DND-41 (cell line): ENCODE measurements at places on chromosomes 5 and 9.

DNA sequence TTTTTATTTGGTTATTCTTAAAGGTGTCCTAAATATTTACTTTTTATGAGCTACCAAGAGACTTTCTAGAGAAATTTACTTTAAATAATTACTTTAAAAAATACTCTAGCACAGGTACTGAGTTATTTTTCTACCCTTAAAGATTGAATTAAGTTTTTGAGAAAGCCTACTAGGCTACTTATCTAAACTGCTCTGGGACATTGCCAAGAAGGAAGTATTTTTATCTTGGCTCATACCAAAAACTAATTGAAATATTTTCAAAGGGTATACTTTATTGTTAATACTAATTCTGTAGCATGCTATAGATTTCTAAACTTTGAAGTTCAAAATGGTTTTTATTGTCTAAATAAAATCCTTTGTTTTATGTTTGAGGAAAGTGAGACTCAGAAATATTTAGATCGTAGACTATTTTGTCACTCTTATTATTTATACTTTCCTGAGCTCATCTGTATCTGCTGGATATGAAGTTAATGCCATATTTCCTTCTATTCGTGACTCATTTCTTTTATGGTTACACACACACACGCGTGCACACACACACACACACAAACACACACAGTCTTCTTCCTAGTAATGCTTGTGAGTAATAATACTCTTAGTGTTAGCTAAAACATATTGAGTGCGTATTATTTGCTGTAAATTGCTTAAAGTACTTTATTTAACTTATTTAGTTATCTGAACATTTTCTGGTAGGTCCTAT is 89.5 kb downstream of the MAN2A1 start:
- no peak overlapping the region for H3K27ac ChIP-seq
- no peaks in the 10 kb centered on the region for H3K27me3 ChIP-seq
- H3K36me3 ChIP-seq: peaks cover 60% of the 10 kb centered on the region

DNA sequence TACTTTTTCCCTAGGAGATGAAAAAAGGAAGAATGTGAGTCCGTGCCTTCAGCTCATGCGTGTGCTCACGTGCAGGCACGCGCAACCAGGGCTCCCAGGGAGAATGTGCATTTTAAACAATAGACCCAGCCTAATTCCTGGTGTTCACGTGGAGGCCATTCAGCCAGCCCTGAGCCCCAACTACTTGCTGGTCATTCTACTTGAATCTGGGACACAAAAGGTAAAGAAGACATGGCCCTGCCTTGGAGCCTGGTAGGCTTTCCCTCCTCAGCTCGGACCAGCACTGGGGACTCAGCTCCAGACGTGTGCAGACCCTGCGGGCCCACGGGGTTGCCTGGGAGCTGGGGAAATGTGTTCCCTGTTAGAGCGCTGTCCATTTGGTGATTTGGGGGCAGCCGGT is 125.5 kb downstream of the MVB12B start:
- H3K27me3 ChIP-seq: no peaks in the 10 kb centered on the region
- no peaks in the 10 kb centered on the region for H3K4me1 ChIP-seq
- no peak overlapping the region for H3K27ac ChIP-seq
- H3K4me3 ChIP-seq: no peak overlapping the region
- no peak for DNase-seq

DNA sequence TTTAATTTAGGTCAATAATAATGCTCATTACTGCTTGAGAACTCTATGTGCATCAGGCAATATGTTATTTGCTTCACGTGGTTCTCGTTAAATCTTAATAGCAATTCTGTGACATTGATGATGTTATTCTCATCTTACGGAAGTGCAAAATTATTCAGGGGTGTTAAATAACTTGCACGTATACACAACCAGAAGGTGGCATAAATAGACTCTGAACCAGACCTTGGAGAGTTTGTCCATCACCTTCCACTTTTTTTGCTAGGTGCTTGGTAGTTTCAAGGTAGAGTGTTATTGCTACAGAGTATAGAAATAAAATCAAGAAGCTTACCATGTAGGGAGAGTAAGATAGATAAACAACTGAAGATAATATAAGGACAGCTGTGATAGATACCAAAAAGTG is 23.6 kb upstream of the TNFAIP8 start:
- no peak for DNase-seq
- H3K4me3 ChIP-seq: no peak overlapping the region
- H3K27me3 ChIP-seq: no peaks in the 10 kb centered on the region
- H3K36me3 ChIP-seq: peaks cover 21% of the 10 kb centered on the region

GRCh38 chr9:69141851-69142250 is 32.2 kb upstream of the TJP2 start:
- H3K36me3 ChIP-seq: no peaks in the 10 kb centered on the region
- no peak overlapping the region for H3K27ac ChIP-seq
- no peaks in the 10 kb centered on the region for H3K4me1 ChIP-seq
- H3K4me3 ChIP-seq: no peak overlapping the region
- DNase-seq: no peak

- H3K27ac ChIP-seq: no peak overlapping the region
- no peaks in the 10 kb centered on the region for H3K36me3 ChIP-seq
- H3K4me1 ChIP-seq: no peaks in the 10 kb centered on the region
Observed at GRCh38 chr5:132115375-132115774, 41.8 kb downstream of the CSF2 start.

- no peaks in the 10 kb centered on the region for H3K4me1 ChIP-seq
- H3K27ac ChIP-seq: no peak overlapping the region
- no peaks in the 10 kb centered on the region for H3K36me3 ChIP-seq
- peaks cover 14% of the 10 kb centered on the region for H3K27me3 ChIP-seq
Observed at GRCh38 chr5:56549096-56549886, 266.1 kb upstream of the MAP3K1 start.

GRCh38 chr9:98021306-98022040 is 35.1 kb upstream of the NANS start:
- no peak for DNase-seq
- no peaks in the 10 kb centered on the region for H3K4me1 ChIP-seq
- H3K4me3 ChIP-seq: no peak overlapping the region
- no peak overlapping the region for H3K27ac ChIP-seq

DNA sequence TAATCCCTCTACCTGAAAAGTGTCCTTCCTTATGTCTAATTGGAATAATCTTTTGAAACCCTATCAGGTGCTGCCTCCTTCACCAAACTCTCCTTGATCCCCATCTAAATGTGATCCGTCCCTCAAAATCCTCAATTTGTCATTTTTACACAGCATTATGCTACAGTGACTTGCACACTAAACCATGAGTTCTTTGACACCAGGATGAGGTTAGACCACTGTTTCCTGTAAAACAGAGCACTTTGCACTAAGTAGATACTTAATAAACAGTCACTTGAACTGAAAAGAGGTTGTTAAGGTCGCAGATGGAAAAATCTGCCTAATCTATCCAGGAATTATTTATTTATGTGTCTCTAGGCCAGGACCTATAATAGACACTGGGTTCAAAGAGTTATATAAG is 44.2 kb upstream of the TLX3 start:
- H3K4me3 ChIP-seq: no peak overlapping the region
- peak overlapping the region; percentile 29 for H3K27ac ChIP-seq
- H3K36me3 ChIP-seq: no peaks in the 10 kb centered on the region
- no peaks in the 10 kb centered on the region for H3K27me3 ChIP-seq

DNA sequence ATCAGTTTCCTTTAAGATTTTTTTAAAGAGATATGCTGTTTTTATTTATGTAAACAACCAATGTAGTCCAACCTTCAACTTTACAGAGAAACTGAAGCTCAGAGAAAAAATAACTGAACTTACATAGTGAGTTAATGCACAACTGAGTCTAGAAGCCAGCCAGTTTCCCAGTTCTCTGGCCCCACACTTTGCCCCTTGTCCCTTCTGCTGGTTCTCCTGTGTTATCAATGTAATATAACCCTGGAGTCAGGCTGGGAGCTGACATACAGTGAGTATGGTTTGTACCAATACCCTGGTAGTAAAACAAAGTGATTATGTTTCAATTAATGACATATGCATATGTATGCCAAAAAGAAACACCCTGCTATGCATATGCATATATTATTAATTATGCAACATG is 32.2 kb upstream of the GRIA1 start:
- DNase-seq: no peak
- no peak overlapping the region for H3K27ac ChIP-seq
- H3K36me3 ChIP-seq: no peaks in the 10 kb centered on the region
- H3K4me1 ChIP-seq: no peaks in the 10 kb centered on the region
- H3K4me3 ChIP-seq: no peak overlapping the region

DNA sequence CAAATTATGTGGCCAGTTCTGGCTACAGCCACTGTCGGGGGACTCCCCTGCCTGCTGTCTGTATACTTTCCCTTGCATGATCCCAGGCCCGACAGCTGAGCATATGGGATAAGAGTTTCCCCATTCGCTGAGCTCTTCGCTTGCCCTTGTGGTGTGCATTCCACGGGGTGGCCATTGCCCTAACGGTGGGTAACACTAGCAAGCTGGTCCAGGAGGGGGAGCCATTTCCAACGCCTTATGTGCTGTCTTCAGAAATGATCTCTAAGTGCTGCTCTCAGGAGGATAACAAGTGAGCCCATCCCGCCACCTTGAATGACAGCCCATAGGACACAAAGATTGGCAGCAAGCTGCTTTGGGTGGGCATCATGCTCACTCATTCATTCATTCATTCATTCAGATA is 190.9 kb downstream of the FSTL4 start:
- no peak overlapping the region for H3K4me3 ChIP-seq
- H3K4me1 ChIP-seq: peaks cover 8% of the 10 kb centered on the region
- H3K27me3 ChIP-seq: no peaks in the 10 kb centered on the region
- DNase-seq: peak; percentile 40
- H3K27ac ChIP-seq: no peak overlapping the region

- peaks cover 46% of the 10 kb centered on the region for H3K4me1 ChIP-seq
- DNase-seq: no peak
- no peaks in the 10 kb centered on the region for H3K36me3 ChIP-seq
- H3K4me3 ChIP-seq: no peak overlapping the region
Observed at GRCh38 chr5:75055727-75056144, 3.4 kb upstream of the GCNT4 start.

GRCh38 chr9:68513981-68514380 is 26.7 kb downstream of the TMEM252 start:
- no peak overlapping the region for H3K27ac ChIP-seq
- H3K36me3 ChIP-seq: no peaks in the 10 kb centered on the region
- no peak overlapping the region for H3K4me3 ChIP-seq
- no peaks in the 10 kb centered on the region for H3K4me1 ChIP-seq

DNA sequence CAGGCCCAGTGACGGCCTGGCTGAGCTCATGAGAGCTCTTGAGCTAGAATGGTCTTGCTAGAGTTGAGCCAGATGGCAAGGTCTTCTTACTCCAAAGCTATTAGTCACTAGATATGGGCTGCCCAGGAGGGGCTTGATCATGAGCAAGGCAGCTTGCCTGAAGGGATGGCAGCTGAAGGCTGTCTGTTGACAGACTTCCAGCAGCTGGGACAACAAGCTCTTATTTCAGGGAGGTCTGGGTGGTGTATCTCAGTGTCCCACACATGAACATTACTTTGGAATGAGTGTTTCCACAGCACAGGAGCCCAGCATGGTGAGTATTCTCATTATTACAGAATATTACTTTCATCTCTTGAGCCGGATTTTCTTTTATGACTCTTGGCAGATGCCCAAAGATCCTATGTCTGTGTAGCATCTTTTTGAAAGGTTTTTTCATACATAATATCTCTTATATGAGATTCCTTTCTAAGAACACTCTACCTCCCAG is 414.1 kb downstream of the ARHGEF28 start:
- H3K27ac ChIP-seq: no peak overlapping the region
- H3K36me3 ChIP-seq: no peaks in the 10 kb centered on the region
- H3K27me3 ChIP-seq: peaks cover 5% of the 10 kb centered on the region
- no peak overlapping the region for H3K4me3 ChIP-seq

GRCh38 chr5:7667216-7667767 is 183.6 kb downstream of the CFAP90 start:
- H3K27ac ChIP-seq: no peak overlapping the region
- H3K27me3 ChIP-seq: no peaks in the 10 kb centered on the region
- H3K4me1 ChIP-seq: no peaks in the 10 kb centered on the region
- no peaks in the 10 kb centered on the region for H3K36me3 ChIP-seq

- H3K4me1 ChIP-seq: no peaks in the 10 kb centered on the region
- peaks cover 3% of the 10 kb centered on the region for H3K27me3 ChIP-seq
- DNase-seq: no peak
- H3K36me3 ChIP-seq: no peaks in the 10 kb centered on the region
Observed at GRCh38 chr9:117739624-117740347, 35.6 kb downstream of the TLR4 start.

DNA sequence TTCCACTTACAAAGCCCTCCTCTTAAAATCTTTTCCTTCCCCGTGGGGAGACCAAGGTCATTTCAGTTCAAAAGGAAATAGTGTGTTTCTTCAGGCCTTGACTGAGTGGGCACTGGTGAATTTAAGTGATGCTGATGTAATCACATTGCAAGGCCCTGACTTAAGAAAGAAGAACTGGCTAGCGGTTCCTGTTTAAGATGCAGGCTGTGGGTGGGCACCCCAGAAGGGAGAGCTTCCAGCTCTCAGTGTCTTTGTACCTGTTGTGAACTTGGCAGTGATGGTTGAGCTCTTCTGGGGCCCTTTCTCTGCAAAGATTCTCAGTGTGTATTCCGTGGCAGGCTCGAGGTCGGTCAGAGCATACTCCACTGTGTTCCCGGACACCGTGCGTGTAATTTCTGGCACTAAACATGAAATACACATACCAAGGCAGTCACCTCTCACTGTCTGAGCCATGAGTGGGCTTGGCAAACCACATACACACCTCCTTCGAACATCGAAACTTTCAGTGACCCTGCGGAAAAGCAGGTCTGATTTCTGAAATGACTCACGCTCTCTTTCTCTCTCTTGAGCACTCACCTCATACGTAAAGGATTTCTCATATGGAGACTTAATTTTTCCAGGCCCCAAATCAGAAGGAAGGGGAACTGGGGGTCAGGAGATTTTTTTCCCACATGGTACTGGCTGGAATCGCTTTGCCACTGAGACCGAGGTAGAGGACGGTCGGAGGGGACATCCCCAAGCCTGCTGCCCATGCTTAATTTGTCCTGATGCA is 81.9 kb downstream of the TNC start:
- DNase-seq: no peak
- no peaks in the 10 kb centered on the region for H3K4me1 ChIP-seq
- H3K27me3 ChIP-seq: peaks cover 2% of the 10 kb centered on the region
- no peaks in the 10 kb centered on the region for H3K36me3 ChIP-seq
- no peak overlapping the region for H3K4me3 ChIP-seq

DNA sequence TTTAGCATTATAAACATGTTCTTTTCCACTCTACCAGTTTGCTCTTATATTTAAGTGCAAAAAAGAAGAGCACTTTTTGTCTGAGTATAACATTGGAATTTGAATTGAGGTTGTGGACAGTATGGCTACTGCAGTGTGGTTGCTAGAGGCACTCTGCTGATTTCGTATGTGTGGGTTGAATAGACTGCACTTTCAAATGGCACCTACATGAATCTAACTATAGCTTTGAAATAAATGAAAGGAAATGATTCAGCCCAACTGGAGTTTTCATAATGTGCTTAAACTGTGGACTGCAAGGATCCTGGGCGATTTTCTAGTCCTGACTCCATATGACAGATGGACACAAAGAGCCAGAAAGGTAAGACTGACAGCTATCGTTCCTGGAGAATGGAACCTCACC is 657.6 kb upstream of the RIOK2 start:
- no peak overlapping the region for H3K27ac ChIP-seq
- H3K27me3 ChIP-seq: no peaks in the 10 kb centered on the region
- H3K4me1 ChIP-seq: peaks cover 18% of the 10 kb centered on the region
- no peaks in the 10 kb centered on the region for H3K36me3 ChIP-seq
